Neuronal stem cell (in vitro differentiated cells): ENCODE measurements at places on chromosomes 3 and 15.

DNA sequence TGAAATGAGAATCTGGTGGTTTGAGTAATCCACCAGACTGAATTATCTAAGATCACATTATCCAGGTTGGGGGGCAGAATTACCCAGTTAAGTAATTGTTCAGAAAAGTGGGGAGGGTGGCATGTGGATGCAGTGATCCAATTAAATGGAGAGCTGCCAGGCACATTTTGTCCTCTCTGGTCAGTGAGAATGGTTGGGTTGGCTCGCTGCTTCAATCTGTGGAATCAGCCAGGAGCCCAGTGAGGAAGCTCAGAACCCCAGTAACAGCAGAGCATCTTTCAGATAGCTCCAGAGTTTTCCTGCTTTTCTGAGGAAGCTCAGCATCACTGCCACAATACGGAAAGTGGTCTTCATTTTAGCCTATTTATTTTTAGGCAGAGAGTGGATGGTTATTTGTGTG, 6.4 kb upstream of the EXOG start:
- no peak for DNase-seq
- no peak overlapping the region for H3K4me3 ChIP-seq
- no peaks in the 10 kb centered on the region for H3K27me3 ChIP-seq

- H3K27ac ChIP-seq: no peak within 1 kb of the TSS
- peaks cover 5% of the 10 kb centered on the region for H3K4me1 ChIP-seq
- peaks cover 2% of the 10 kb centered on the region for H3K36me3 ChIP-seq
- peak within 1 kb of the TSS; percentile 97 for H3K4me3 ChIP-seq
- peak; percentile 67 for DNase-seq
Measured at GRCh38 chr3:45995236-45996192, at the start of gene FYCO1. FYCO1 (minus strand) TSS chr3:45995824; CDS start chr3:45984910, 10,914 bp downstream.

- peak overlapping the region; percentile 47 for H3K4me3 ChIP-seq
- H3K27ac ChIP-seq: no peak overlapping the region
- DNase-seq: no peak
- H3K27me3 ChIP-seq: no peaks in the 10 kb centered on the region
- no peaks in the 10 kb centered on the region for H3K36me3 ChIP-seq
- H3K4me1 ChIP-seq: peaks cover 4% of the 10 kb centered on the region
Measured at GRCh38 chr15:72796210-72796514, 12.6 kb upstream of the ADPGK start.

DNA sequence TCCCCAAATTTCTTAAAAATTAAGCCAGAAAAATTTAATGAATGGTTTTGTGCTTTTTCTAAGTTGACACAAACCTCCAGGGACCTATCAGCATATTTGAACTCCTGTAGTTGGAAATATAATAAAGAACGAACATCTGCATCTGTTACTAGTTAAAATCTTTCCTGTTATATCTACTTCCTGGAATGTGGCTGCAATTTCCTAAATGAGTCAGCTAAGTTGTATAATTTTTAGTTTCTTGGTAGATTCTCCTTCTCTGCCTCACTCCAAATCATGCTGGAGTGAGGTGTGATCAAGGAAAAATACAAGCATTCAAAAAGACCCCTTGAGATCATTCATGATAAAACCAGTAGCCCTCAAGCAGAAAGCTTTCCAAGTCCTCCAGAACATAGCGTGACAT, 106.2 kb upstream of the MCTP2 start:
- DNase-seq: no peak
- H3K36me3 ChIP-seq: no peaks in the 10 kb centered on the region
- H3K27me3 ChIP-seq: no peaks in the 10 kb centered on the region
- no peak overlapping the region for H3K4me3 ChIP-seq
- no peaks in the 10 kb centered on the region for H3K4me1 ChIP-seq
- no peak overlapping the region for H3K27ac ChIP-seq

DNA sequence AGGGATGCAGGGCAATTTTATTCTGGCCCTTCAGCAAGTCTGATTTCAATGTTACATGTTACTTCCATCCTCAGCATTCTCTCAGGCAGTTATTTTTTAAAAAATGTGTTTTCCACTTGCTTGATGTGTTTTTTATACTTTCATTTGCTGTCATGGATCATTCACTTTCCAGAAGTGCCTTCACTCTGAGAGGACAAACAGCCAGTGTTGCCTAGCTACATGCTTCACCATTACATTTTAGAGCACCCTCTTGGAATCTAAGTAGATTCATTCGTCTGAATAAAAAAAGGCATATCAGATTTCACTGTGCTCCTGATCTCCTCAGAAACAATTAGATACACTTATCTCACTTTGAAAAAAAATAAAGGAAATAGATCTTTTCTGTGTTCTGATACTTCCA, 93.6 kb upstream of the POU1F1 start:
- no peaks in the 10 kb centered on the region for H3K4me1 ChIP-seq
- H3K4me3 ChIP-seq: no peak overlapping the region
- H3K27me3 ChIP-seq: no peaks in the 10 kb centered on the region

GRCh38 chr3:58371754-58372153, 39.1 kb downstream of the PXK start:
- H3K4me3 ChIP-seq: no peak overlapping the region
- no peaks in the 10 kb centered on the region for H3K4me1 ChIP-seq
- DNase-seq: no peak
- H3K27me3 ChIP-seq: no peaks in the 10 kb centered on the region
- H3K36me3 ChIP-seq: no peaks in the 10 kb centered on the region
- H3K27ac ChIP-seq: no peak overlapping the region

DNA sequence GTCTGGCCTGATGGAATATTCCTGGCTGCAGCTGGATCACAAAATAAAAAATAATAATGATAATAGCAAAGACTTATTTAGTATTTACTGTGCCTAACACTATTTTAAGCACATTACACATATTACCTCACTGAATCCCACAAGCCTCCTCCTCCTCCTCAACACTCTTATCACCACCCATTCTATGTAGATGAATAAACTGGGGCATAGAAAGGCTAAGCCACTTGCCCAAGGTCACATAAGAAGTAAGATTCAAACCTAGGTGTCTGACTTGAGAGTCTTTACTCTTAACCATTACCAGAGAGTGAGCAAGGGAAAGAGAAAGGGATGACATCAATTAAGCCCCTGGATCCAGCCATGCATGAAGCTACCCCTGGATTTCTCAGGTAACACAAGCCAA, 493.1 kb downstream of the SHQ1 start:
- H3K4me1 ChIP-seq: peaks cover 2% of the 10 kb centered on the region
- H3K36me3 ChIP-seq: no peaks in the 10 kb centered on the region
- H3K27me3 ChIP-seq: no peaks in the 10 kb centered on the region
- no peak for DNase-seq
- H3K27ac ChIP-seq: no peak overlapping the region

DNA sequence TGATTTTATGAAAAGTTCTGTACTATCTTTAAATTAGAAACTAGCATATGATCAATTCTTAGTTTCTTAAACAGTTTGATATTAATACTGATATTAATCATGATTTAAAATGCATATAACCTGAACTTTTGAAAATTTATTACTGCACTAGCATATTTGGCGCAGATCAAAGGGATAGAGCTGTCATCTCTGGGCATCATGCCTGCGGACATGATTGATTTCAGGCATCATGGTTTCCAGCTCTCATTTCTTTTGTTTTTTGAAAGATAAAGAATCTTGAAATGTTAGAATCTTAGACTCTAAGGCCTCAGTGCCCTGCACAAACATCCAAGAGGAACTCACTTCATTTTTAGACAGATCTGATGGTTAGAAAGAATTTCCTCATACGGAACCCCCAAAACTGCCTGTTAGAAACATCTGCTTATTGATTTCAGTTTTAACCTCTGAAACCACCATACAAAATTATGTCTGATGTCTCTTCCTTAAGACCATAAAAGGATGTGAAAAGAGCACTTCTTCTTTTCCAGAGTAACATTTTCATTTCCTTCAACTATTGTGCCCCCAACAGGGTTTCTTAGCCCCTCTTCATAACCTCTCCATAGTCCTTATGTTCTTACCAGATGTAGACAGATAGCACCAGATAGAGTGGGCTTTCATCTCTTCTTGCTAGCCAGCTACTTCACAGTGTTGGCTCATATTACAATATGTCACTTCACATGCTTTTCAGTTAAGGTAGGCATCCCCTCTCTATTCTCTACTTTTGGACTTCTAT, 110.8 kb downstream of the BBX start:
- H3K4me1 ChIP-seq: no peaks in the 10 kb centered on the region
- no peak overlapping the region for H3K27ac ChIP-seq
- no peaks in the 10 kb centered on the region for H3K36me3 ChIP-seq

- no peak overlapping the region for H3K4me3 ChIP-seq
- H3K4me1 ChIP-seq: no peaks in the 10 kb centered on the region
- H3K27ac ChIP-seq: no peak overlapping the region
- no peaks in the 10 kb centered on the region for H3K36me3 ChIP-seq
- DNase-seq: no peak
Measured at GRCh38 chr3:133758964-133759739, 13.0 kb downstream of the TF start.

DNA sequence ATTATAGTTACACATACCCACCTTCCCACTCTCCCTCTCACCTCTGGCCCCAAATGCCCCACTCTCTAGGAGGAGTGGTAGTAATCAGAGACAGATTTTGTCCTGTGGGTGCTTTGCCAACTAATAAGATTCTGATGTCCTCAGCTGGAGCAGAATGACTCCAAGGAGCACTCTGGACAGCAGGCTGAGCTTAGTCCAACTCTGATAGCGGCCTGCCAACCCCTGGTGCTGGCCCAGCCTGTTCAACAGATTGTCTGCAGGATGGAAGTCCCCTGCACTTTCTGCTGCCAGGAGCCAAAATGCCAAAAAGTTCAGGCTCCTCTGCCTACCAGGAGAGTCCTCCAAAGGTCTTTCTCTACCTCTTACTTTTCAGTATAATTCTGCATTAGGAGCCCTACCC, 160.5 kb upstream of the UMPS start:
- H3K4me3 ChIP-seq: no peak overlapping the region
- no peaks in the 10 kb centered on the region for H3K27me3 ChIP-seq
- no peak for DNase-seq
- no peaks in the 10 kb centered on the region for H3K4me1 ChIP-seq
- no peaks in the 10 kb centered on the region for H3K36me3 ChIP-seq

GRCh38 chr15:70923311-70924080, 30.9 kb downstream of the LRRC49 start:
- no peaks in the 10 kb centered on the region for H3K27me3 ChIP-seq
- H3K27ac ChIP-seq: no peak overlapping the region
- no peak for DNase-seq
- no peaks in the 10 kb centered on the region for H3K36me3 ChIP-seq

- no peak overlapping the region for H3K27ac ChIP-seq
- H3K27me3 ChIP-seq: no peaks in the 10 kb centered on the region
- no peak overlapping the region for H3K4me3 ChIP-seq
- no peaks in the 10 kb centered on the region for H3K36me3 ChIP-seq
- H3K4me1 ChIP-seq: no peaks in the 10 kb centered on the region
Measured at GRCh38 chr3:77149382-77149781, 109.5 kb downstream of the ROBO2 start.

DNA sequence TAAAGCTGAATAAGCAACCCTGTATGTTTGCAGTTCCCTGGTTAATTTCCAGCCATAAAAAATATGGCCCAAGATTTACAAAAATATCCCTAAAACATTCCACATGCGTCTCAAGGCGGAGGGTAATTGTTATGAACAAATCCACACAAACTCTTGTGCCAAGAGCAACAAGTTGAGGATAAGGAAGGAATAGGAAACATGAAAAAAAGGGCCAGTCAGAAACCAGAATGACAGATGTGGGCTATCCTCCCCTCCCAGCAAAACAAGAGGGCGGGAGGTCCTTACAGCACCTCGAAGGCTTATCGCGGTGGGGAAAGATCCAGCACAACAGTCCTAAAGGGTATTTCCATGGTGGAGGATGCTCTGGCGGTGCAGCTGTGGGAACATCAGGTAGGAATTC, 155.6 kb upstream of the HES1 start:
- H3K27ac ChIP-seq: no peak overlapping the region
- no peak overlapping the region for H3K4me3 ChIP-seq
- no peaks in the 10 kb centered on the region for H3K36me3 ChIP-seq
- no peak for DNase-seq
- H3K4me1 ChIP-seq: peaks cover 4% of the 10 kb centered on the region
- no peaks in the 10 kb centered on the region for H3K27me3 ChIP-seq

- H3K27me3 ChIP-seq: no peaks in the 10 kb centered on the region
- H3K4me3 ChIP-seq: no peak overlapping the region
- no peak for DNase-seq
- no peaks in the 10 kb centered on the region for H3K36me3 ChIP-seq
Measured at GRCh38 chr3:59443618-59444293, 393.9 kb upstream of the CFAP20DC start.

DNA sequence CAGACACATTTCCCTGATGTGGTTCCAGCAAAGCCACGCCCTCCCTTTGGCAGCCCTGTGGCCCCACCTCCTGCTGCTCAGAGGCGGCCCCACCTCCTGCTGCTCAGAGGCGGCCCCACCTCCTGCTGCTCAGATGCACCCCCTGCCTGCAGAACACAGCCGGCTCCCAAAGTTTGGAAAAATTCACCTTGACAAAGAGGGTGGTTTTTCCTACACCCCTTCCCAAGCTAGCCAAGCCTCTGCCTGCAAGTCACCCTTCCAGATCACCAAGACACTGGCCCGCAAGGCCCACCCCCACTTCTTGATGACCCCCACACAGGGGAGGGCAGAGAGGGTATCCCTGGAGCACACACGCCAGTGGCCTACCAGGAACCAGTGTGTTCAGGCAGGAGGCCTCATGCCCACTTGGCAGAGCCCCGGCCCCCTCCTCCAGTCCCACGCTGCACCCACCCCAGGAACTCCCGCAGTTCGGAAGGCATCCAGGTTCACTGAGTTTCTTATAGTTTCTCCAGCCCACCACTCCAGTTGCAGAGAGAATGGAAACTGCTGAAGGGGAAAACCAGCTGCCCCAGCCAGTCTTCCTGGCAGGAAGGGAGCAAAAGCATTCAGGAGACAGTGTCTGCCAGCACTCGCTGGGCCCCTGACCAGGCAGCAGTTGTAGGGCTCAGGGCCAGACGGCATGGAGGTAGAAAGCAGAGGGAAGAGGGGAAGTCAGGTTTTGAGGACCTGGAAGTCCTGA, 2.3 kb upstream of the HAPLN3 start:
- H3K27me3 ChIP-seq: peaks cover 12% of the 10 kb centered on the region
- no peak for DNase-seq
- peaks cover 25% of the 10 kb centered on the region for H3K4me1 ChIP-seq
- peaks cover 31% of the 10 kb centered on the region for H3K36me3 ChIP-seq

- H3K27ac ChIP-seq: no peak overlapping the region
- no peaks in the 10 kb centered on the region for H3K27me3 ChIP-seq
- H3K36me3 ChIP-seq: no peaks in the 10 kb centered on the region
- no peaks in the 10 kb centered on the region for H3K4me1 ChIP-seq
Measured at GRCh38 chr3:82940124-82940523, 1178.7 kb upstream of the GBE1 start.

- DNase-seq: peak; percentile 30
- no peaks in the 10 kb centered on the region for H3K27me3 ChIP-seq
- H3K4me3 ChIP-seq: no peak overlapping the region
- no peak overlapping the region for H3K27ac ChIP-seq
Measured at GRCh38 chr3:148309390-148310035, 388.2 kb upstream of the AGTR1 start.

DNA sequence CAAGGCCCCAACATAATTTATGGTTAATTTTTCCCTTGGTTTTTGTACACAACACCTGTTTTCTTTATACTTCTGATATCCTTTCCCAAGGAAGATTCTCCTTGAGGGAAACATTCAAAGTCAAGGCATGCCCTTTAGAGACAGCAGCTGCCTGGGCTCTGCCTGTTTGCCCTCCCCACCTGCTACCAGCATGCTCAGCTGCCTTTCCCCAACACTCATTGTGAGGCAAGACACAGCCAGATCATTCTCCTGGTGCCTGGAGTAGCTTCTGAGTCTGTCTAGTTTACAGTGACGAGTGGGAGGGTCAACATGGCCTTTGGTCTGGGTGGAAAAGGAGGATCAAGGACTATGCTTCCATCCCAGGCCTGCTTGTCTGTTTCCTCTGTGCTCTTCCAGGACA, 132.5 kb downstream of the EPHB1 start:
- H3K27me3 ChIP-seq: no peaks in the 10 kb centered on the region
- peak overlapping the region; percentile 23 for H3K4me3 ChIP-seq
- no peaks in the 10 kb centered on the region for H3K4me1 ChIP-seq
- DNase-seq: no peak
- H3K36me3 ChIP-seq: no peaks in the 10 kb centered on the region
- H3K27ac ChIP-seq: no peak overlapping the region
